ENCODE measurements at places on chromosomes 1 and 21.
A peak's percentile ranks its signal among the peaks of the same experiment; 100 is the strongest.

DNA sequence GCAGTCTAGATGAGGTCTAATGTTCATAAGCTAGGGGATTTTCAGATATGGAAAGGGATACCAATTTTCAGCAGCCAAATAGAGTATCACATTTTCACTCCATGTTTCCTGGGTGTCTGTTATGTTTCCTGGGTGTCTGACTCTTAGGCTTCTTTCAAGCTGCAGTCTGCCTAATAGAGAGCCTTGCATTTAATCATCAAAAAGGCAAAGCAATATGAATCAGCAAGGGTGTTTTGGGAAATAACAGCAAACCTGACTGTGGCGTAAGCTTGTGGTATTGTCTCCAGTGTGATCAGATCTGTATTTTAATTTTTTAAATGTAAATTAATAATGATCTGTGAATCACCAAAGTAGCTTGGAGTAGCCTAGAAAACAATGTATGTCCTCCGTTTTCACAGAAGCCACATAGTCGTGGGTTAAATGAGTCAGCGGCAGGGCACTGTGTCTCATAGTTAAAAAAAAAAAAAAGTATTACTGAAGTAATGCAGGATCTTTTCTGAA, 10.4 kb downstream of the LGALS8 start:
- no peak for DNase-seq

DNA sequence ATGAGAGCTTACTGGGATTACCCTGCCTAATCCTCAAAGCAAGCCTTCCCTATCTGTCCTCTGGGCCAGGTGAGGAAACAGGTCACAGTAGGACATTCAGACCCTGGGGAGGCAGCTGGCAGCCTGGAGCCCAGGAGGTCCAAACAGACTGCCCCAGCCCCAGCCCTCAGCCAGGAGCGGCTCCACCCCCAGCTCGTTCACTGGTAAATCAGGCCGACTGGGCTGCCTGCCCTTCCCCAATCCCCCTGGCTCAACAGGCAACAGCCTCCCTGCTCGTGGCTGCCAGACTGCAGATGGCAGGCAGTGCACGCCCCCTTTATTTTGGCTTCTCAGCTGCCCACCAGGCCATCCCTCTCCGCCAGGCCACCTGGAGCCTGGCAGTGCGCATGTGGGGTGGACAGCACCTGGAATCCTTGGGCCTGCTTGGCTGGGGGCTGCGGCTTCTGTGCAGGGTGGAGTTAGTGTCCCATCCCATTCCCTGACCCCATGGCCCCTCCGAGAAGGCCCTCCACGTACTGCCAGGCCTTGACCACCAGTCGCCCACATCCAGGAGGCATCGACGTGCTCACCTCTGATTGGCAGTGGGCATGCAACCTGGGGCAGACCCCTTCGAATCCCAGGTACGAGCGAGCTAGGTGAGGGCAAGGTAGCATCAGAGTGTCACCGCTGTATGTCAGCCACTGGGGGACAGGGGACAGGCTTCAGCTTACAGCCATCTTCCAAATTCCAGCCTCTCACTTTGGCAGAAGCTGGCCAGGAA, 11.2 kb upstream of the ZNF670 start:
- no peak for DNase-seq

DNA sequence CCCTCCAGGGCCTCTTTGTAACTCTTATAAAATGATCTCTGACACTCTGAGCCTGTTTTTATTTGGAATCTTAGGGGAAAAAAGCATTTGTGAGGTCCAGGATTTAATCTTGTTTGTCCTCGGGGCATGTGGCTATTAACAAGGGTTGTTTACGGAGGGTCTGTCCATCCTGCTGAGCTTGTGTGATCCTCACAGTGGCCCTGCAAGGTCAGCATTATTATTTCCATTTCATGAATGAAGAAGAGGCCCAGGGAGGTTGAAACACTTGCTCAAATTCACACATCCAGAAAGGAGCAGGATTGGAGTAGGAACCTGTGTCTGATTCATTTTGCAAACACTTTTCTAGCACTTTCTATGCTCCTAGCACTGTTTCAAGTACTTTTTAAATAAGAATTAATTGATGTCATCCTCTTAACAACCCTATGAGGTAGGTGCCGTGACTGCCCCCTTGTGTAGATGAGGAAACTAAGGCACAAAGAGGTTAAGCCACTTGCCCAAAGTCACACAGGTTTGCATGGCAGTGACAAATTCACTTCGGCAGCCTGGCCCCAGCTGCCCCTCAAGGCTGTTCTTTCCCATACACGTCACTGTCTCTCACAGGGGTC, 178.9 kb downstream of the MIS18A start:
- no peak for DNase-seq

GRCh38 chr1:181149326-181150125, 61.0 kb downstream of the IER5 start:
- DNase-seq = peak; percentile 64

GRCh38 chr1:150548632-150549495, at the start of gene ADAMTSL4:
TSS of gene ADAMTSL4 (plus strand) at chr1:150549408. CDS start at chr1:150552289, 2,881 bp downstream.
- no peak for DNase-seq

- no peak for DNase-seq
These were observed 1.6 kb upstream of the DYRK3 start for GRCh38 chr1:206633708-206634121.

All from activated effector memory CD4-positive, alpha-beta T cell treated with Interleukin-2 at 50 U/mL for 16 hours (primary cell).